Omental fat pad (tissue), 4 donors: ENCODE measurements at places on chromosomes 13 and 19.

GRCh38 chr19:13023656-13024055 lies 28.4 kb downstream of the NFIX start:
- DNase-seq, result no peak

- no peak for DNase-seq
Observed at GRCh38 chr13:114134944-114135610, 2.7 kb upstream of the RASA3 start.

DNA sequence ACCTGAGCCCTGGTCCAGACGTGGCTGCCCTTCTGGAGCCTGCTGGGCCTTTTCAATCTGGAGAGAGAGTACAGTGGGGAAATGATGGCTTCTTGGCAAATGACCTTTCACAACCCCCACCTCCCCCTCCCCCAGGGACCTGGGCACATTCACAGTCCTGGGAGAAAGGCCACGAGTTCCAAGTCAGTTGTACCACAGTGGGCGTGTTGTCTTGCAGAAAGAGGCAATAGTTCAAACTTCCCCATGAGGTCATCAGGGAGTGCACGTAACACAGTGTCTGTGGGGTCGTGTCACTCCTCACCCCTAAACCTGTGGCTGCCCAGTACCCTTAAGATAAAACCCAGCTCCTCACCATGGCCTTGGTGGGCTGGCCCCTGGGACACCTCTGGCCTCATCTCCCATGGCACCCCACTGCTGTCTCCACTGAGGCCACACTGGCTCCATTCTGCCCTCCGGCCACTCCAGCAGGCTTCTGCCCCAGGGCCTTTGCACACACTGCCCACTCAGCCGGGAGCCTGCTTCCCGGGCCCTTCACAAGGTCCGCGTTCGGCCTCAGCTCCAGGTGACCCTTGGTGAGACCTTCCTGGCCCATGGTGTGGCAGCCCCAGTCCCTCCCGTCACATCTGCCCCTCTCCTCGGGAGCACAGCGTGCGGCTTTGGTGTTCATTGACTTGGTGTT lies 13.3 kb downstream of the PLIN4 start:
- no peak for DNase-seq

GRCh38 chr13:46278474-46278873 lies 66.7 kb downstream of the LRRC63 start:
- DNase-seq, result no peak

DNA sequence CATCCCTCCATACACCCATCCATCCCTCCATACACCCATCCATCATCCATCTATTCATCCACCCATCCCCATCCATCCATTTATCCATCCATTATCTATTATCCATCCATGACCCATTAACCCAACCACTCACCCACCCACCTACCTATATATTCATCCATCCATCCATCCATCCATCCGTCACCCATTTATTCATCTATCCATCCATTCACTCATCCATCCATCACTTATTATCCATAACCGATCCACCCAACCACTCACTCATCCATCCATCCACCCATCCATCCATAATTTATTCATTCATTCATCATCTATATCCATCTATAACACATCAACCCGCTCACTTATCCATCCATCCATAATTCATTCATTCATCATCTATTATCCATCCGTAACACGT lies 28.7 kb upstream of the PTPRS start:
- no peak for DNase-seq

GRCh38 chr19:13070425-13071140 lies 32.1 kb downstream of the LYL1 start:
- DNase-seq, result no peak

- DNase-seq, result no peak
Observed at GRCh38 chr19:47786566-47786965, 8.1 kb downstream of the SELENOW start.

GRCh38 chr19:43395561-43395960 lies 19.1 kb upstream of the TEX101 start:
- no peak for DNase-seq

GRCh38 chr13:105346141-105346775 lies 1189.2 kb downstream of the EFNB2 start:
- no peak for DNase-seq

- no peak for DNase-seq
Observed at GRCh38 chr13:80979035-80979641, 638.2 kb upstream of the SPRY2 start.

DNA sequence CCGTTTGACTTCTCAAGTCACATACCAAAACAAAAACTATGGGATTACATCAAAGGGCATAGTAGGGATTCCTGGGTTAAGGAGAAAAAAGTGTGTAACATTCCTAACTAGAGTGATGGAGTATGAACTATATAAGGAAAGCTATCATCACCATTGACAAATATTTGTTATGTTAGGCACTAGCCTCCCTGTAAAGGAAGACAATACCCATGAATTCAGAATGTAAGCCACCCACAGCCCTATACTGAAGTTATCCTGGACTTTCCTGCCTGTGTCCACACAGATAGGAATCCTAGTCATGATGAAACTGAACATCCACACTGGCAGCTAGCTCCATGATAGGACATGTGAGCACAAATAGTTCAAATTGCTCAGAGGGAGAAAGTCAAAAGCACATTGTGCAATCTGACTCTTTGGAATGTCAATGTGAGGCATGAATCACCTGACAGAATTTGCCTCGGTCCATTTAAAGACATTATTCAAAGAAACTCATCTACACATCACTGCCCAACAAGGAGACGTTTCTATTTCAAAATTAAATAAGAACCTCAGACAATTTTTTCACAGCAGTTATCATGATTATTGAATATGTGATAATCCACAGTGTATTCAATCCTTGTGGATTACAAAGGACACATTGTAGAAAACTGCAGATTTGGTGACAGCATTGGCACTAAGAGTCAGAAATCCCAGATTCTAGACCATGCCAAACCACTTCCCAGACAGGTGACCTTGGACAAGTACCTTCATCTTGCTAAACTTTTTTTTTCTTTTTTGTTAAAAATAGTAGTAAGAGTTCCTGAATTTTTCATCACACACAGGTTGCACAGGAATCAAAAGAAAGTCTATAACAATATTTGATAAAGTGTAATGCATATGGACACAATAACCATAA lies 529.3 kb downstream of the IRS2 start:
- no peak for DNase-seq

DNA sequence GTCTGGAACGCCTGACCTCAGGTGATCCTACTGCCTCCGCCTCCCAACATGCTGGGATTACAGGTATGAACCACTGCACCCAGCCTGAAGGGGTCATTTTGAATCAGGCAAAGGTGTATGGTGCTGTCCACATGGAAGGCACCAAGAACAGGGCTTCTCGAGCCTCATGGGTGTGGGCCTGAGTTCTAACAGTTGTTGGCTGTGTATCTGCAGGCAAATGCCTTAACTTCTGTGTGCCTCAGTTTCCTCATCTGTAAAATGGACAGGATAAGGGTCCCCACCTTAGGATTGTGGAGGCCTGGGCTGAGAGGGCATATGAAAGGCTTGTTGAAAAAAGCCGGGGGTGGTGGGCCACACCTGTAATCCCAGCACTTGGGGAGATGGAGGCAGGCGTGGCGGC lies 9.2 kb downstream of the AP1M2 start:
- DNase-seq, result no peak

- DNase-seq, result no peak
Observed at GRCh38 chr19:19185853-19186740, 5.9 kb downstream of the BORCS8 start.

DNA sequence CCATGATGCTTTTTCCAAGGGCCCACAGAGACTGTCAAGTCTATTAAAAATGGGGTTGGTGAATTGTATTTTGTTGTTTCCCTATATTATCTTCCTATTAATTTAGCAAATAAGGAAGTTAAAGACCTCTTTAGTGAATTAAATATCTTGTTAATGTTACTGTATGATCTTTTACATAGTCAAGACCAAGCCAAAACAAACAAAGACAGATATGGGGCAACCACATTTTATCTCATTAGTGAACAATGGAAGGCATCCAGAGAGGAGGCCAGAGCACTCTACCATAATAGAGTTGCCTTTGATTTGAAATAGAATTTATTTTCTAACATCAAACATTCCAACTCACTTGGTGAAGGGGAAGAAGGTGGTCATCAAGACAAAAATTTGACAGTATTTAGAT lies 169.4 kb downstream of the B3GLCT start:
- no peak for DNase-seq

GRCh38 chr13:112891477-112892401 lies 77.3 kb upstream of the MCF2L start:
- DNase-seq, result no peak

DNA sequence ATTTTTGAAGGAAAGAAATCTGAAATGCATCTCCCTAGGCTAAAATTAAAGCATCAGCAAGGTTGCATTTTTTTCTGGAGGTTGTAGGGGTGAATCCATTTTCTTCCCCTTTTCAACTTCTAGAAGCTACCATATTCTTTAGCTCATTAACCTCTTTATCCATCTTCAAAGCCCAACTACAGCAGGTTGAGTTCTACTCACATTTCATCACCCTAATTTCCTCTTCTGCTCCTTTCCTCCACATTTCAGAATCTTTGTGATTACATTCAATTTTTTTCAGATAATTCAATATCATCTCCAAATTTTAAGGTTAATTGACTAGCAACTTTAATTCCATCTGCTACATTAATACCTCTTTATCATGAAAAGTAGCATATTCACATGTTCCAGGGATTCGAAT lies 2655.7 kb upstream of the PCDH20 start:
- no peak for DNase-seq

DNA sequence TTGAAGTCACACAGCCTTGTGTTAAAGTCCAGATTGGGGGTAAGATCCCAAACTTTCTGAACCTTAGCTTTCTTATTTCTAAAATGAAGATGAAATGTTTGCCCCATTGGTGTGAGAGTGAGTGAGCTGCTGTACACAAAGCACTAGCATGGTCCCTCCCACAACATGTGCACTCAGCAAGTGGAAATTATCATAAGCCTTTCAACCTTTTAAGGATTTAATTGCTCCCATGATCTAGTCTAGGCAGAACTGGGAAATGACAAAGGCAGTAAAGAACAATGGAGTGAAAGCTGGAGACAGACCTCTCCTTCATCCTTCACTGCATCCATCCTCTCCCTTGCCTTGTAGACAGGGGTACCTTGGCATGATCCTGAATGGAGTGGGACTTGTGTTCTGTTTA lies 76.0 kb upstream of the GPR12 start:
- DNase-seq, result no peak

DNA sequence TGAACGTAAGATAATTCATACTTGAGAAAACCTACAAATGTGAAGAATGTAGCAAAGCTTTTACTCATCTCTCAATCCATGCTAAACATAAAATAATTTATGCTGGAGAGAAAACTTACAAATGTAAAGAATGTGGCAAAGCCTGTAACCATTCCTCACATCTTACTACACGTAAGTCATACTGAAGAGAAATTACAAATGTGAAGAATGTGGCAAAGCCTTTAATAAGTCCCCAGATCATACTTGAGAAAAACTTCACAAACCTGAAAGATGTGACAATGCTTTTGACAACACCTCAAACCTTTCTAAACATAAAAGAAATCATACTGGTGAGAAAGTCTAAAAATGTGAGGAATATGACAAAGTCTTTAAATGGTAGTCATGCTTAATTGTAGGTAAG lies 89.4 kb downstream of the ZNF675 start:
- no peak for DNase-seq

DNA sequence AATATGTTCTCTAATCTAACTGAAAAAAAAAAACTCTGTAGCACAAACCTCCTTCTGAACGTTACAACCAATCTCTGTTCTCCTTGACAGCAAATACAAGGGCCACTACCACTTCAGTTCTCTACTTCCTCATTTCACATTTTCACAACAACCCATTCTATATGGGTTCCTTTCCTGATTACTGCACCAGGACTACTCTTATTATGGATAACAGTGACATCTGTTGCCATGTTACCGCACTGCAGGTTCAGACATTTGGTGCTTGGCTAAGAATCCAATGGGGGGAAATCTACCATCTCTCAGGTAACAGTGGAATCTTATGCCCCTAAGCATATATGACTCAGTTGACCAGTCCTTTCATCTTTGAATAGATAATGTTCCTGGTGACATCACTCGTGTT lies 11.6 kb upstream of the FPR3 start:
- no peak for DNase-seq

DNA sequence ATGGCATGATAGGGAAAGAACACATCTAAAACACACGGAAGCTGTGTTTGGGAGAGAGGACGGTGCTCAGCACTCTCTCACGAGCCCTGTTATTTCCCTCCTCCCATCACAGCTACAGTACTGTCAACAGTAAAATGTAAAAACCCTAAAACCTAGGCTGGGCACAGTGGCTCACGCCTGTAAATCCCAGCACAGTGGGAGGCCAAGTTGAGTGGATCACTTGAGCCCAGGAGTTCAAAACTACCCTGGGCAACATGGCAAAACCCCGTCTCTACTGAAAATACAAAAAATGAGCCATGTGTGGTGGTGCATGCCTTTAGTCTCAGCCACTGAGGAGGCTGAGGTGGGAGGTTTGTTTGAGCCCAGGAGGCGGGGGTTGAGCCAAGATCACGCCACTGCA lies 54.8 kb downstream of the FOXO1 start:
- no peak for DNase-seq

DNA sequence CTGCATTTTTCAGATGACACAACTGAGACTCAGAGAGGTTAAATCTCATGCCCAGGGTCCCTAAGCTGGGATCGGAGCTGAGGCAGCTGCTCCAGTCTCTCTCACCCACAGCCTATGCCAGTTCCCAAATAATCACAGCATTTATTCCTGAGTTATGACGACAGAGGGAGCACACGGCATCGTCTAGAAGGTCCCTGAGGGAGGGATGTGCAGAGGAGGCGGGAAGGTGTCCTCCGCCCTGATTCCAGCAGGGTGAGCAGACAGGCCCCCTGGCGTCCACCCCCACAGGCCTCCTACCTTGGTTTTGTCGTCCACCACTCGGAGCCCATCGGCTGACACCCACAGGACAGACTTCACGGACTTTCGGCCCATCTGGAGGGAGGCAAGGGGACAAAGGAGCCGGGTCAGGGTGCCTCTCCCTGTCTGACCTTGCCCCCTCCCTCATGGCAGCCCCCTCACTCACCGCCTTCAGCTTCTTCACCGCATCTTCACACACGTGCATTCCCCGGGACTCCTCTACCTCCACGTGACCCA lies 8.0 kb downstream of the NUMBL start:
- no peak for DNase-seq

- no peak for DNase-seq
Observed at GRCh38 chr19:10555610-10555973, 10.2 kb downstream of the KRI1 start.

DNA sequence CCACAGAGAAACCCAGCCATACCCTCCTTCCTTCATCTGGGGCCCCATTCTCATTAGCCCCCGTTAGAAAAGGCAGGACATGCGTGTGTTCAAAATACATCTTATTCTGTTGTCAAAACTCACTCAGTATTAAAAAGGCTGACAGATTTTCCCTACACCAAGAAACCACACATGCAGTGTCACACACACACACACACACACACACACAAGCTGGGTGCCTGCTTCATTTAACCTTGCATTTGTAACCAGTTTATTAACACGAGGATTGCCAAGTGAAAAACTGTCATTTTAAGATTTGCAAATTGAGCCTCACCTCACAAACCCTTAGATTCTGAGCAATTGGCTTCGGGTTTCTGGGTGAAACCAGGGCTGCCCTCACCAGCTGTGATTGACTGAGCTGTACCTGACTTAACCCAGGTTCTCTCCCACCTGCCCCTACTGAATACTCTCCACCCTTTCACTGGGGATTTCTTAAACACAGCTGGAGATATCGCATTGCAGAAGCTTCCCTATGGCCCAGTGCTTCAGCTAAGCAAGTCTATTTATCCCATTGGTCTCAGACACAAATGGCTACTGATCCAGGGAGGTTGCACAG lies 172.7 kb upstream of the ZNF507 start:
- no peak for DNase-seq

- DNase-seq, result no peak
Observed at GRCh38 chr13:107450431-107450830, 764.9 kb downstream of the LIG4 start.

- no peak for DNase-seq
Observed at GRCh38 chr13:59494151-59494550, 669.6 kb downstream of the DIAPH3 start.
